ENCODE measurements at places on chromosomes 11 and 22.

DNA sequence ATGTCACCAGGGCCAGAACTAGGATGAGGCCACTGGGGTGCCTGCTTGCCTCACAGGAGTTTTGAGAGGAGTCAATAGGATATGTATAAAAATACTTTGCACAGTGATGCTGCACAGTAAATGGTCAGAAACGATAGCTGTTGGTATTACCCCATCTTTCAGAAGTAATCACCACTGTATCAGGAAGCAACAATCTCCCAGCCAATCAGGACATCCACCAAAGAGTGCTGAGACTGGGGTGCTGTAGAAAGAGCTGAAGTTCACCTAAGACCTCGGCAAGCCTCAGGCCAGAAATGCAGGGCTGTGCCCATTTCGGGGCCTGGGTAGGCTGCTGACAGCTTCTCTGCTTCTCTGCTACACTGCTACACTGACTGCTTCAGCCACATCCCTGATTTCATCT is 17.4 kb downstream of the LMO2 start:
- DNase-seq = peak; percentile 23

DNA sequence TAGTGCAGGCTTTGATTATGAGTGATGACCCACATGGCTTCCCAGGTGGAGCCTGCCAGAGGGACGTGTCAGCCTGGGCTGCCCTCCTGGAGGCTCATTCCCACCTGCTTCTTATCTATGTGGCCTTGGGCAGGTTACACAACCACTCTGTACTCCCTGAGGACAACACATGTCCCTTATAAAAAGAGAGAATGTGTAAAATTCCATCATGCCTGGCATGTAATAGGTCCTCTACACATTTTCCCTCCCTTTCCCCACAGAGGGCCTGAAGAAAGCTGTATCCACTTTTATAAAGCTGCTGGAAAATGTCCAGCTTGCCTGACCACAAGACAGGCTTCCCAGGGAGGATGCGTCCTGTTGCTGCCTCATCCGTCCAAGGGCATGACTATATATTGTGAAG is 55.0 kb upstream of the VSTM5 start:
- no peak for DNase-seq

- DNase-seq = peak; percentile 2
These were observed 199.7 kb upstream of the POU2AF2 start for GRCh38 chr11:111045874-111046273.

DNA sequence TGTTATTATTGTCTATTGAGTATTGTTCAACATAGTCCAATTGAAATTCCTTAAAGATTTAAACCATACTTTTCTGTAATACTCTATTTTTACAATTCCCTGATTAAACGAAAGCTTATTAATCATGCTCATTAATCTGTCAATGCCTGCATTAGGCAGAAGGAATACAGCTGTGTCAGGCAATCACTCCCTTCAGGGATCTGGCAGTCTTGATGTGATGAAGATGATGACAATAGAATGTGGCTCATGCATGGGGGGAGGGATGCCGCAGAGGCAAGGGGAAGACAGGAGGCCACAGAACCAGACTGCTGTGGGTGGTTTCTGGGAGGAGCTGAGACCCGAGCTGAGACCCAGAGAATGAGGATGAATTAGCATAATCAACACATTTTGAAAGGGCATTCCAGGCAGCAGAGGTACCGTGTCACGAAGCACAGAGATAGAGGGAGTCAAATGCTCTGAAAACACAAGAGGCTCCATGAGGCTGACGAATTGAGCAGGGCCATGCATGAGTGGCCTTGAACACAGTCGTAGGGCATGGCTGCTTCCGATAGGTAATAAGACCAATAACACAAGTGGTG is 1075.5 kb downstream of the OPCML start:
- no peak for DNase-seq

GRCh38 chr11:2400762-2401435 is 349 bp downstream of the TSSC4 start:
- no peak for DNase-seq

- peak; percentile 9 for DNase-seq
These were observed 50.4 kb downstream of the FAM83F start for GRCh38 chr22:40044870-40045834.

GRCh38 chr22:17921871-17922821 is 102.2 kb downstream of the MICAL3 start:
- no peak for DNase-seq

DNA sequence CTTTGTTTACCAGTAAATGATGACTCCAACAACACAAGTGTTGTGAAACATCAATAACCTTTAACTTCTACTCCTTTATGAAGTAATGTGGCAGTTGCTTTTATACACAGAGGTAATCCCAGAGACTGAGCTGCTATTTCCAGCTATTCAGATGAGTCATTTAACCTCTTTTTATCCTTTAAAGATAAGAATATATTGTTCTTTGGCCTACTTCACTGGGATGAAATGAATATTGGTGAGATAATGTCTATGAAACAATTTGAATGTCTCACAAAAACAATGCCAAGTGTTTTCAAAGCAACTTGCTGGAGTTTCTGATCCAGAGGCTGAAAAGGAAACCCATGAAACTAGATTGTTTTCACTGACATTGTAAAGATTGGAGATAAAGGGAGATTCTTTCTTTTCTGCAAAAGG is 564.4 kb upstream of the LUZP2 start:
- no peak for DNase-seq

DNA sequence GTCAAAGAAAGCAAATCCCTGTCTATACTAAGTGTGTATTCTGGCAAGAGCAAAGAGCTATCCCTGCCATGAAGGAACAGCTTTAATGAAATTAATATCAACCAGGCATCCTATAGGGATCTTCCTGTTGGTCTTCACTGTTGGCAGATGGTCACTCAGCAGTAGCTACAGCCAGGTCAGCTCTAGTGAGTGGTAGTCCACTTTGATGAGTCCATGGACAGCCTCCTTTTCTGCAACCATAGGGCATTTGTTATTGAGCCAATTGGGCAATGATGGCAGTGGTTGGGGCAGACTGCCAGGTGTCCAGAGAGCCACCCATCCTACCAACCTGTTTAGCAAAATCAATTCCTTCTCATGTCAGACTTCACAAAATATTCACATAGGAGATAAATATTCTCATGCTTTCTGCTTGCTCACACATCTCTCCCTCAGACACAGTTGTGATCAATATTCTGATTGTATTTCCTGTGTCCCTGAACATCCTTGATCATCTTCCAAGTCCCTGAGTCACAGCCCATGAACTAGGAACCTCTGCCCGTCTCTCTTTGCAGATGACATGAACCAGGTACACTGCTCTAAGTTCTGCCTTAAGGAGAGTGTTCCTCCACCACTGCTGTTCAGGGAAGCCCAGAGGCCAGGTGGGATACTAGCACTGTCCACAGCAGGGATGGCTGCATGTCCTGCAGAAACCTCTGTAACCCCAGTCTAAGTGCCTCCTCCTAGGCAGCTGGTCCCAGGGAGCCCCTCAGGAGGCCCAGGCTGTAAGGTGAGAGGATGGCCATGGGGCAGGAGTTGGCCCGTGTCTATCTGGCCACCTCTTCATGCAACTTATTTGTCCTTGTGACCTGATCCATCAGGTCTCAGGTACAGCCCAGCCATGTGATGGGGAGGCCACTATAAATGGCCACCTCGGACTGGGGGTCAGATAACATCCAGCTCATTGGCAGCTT is 74.2 kb upstream of the IGLL5 start:
- DNase-seq = no peak

Data from AML-193 (cell line).